ENCODE measurements at places on chromosomes 5 and 9. TPM values are rescaled to one million over a fixed set of nuclear protein-coding genes. Genes with fewer than 3 reads are reported as not detected.
A peak's percentile ranks its signal among the peaks of the same experiment; 100 is the strongest.

GRCh38 chr5:166523206-166523605 is 1768.2 kb upstream of the WWC1 start:
- DNase-seq = no peak
- no peak overlapping the region for H3K27ac ChIP-seq
- no peaks in the 10 kb centered on the region for H3K4me1 ChIP-seq
- H3K36me3 ChIP-seq = no peaks in the 10 kb centered on the region

DNA sequence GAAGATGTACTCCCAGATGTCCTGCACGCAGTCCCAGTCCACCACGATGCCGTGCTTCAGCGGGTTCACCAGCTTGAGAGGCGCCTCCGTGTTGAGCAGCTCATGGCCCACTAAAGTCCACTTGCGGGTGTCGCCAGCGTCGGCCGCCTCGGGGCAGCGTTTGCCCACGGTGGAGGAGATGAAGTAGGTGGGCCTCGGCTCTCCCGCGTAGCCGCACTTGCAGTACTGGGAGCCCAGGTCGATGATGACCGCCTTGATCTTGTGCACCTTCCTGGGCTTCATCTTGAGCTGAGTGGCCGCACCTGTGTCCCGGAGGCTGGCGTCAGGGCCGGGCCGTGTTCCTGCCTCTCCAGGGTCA is 278 bp downstream of the ACTL7B start:
- H3K36me3 ChIP-seq = no peaks in the 10 kb centered on the region
- no peak overlapping the region for H3K27ac ChIP-seq
- no peak overlapping the region for H3K4me3 ChIP-seq
- H3K27me3 ChIP-seq = no peaks in the 10 kb centered on the region

DNA sequence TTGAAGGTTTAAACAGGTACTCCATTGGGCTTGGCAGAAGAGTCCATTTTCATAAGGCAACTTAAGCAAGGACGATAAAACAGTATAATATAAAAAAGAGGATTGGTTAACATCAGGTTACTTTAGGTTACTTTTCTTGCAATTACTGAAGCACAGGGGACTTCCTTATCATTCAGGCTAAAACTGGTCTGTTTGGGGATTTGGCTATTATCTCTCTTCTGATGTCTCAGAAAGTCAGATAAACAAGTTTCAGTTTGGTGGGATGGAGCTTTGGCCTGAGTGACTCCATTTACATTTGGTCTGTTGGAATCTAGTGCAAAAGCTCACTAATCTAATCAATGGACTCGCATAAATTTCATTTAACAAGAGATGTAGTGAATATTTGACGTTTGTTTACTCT is 8.0 kb downstream of the GAPT start:
- no peaks in the 10 kb centered on the region for H3K4me1 ChIP-seq
- H3K27me3 ChIP-seq = no peaks in the 10 kb centered on the region
- no peak overlapping the region for H3K27ac ChIP-seq

DNA sequence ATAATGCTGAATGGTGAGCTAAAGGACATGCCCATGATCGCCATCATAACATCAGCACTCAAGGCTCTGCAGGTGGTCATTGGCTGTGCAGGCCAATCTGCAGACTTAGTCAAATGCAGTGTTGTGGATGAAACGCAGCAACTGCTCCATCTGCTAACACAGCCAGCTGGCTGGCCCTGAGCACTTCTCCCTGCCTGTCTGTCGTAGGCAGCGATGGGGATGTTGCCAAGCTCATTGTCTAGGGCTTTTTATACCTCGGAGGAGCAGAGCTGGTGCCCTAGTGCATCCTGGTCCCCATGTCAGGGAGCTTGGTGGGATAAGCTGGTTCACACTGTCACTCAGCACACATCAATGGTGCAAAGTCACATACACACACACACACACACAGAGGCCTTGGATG is 189.4 kb downstream of the TENT4A start:
- H3K4me1 ChIP-seq = no peaks in the 10 kb centered on the region
- no peak overlapping the region for H3K27ac ChIP-seq
- H3K36me3 ChIP-seq = no peaks in the 10 kb centered on the region
- H3K4me3 ChIP-seq = no peak overlapping the region

- DNase-seq = no peak
- no peaks in the 10 kb centered on the region for H3K27me3 ChIP-seq
- H3K4me3 ChIP-seq = no peak overlapping the region
- no peak overlapping the region for H3K27ac ChIP-seq
- H3K36me3 ChIP-seq = no peaks in the 10 kb centered on the region
Measured at GRCh38 chr9:75039801-75040200, 11.7 kb upstream of the CARNMT1 start.

GRCh38 chr5:76290321-76290757 is 112.7 kb upstream of the IQGAP2 start:
- H3K27ac ChIP-seq = no peak overlapping the region
- no peak for DNase-seq
- H3K36me3 ChIP-seq = no peaks in the 10 kb centered on the region
- H3K4me1 ChIP-seq = no peaks in the 10 kb centered on the region

DNA sequence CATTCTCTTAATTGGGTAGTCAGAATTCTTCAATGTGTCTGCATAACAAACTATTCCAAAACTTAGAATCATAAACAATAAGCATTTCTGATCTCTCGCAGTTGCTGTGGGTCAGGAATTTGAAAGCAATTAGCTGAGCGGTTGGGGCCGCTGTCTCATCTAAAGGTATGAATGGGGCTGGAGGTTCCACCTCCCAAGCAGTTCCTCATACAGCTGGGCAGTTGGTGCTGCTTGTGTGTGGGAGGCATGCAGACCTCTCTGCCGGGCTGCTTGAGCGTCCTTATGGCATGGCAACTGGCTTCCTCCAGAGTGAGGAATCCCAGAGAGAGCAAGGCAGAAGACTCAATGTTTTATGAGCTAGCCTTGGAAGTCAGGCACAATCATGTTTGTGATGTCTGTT is 30.2 kb upstream of the SEMA4D start:
- no peak for DNase-seq
- no peaks in the 10 kb centered on the region for H3K36me3 ChIP-seq
- no peak overlapping the region for H3K4me3 ChIP-seq
- H3K27me3 ChIP-seq = no peaks in the 10 kb centered on the region
- no peak overlapping the region for H3K27ac ChIP-seq

- H3K36me3 ChIP-seq = no peaks in the 10 kb centered on the region
- no peak overlapping the region for H3K4me3 ChIP-seq
- H3K4me1 ChIP-seq = no peaks in the 10 kb centered on the region
- H3K27me3 ChIP-seq = no peaks in the 10 kb centered on the region
Measured at GRCh38 chr9:82115331-82115730, 126.8 kb downstream of the SPATA31D1 start.

GRCh38 chr5:118679264-118679940 is 308.9 kb downstream of the DTWD2 start:
- H3K4me1 ChIP-seq = no peaks in the 10 kb centered on the region
- no peak overlapping the region for H3K27ac ChIP-seq
- H3K27me3 ChIP-seq = no peaks in the 10 kb centered on the region
- H3K4me3 ChIP-seq = no peak overlapping the region
- H3K36me3 ChIP-seq = no peaks in the 10 kb centered on the region

DNA sequence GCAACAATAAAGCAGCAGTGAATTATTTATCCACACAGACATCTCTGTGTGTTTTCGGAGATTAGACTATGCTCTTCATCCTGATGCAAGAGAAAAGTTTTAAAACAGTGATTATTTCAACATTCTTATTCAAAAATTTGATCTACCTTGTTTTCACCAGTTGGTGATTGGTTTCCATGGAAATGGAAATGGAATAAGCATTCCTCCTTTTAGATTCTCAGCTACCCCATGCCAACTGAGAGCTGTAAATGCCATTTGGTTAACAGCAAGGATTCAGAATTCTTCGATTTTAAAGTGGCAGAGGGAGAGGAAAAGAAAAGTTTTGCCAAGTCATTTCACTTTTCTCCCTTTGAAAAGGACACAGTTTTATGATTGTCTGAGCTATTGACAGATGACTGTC is 154.7 kb downstream of the PCSK5 start:
- no peaks in the 10 kb centered on the region for H3K36me3 ChIP-seq
- peak overlapping the region; percentile 6 for H3K27ac ChIP-seq
- DNase-seq = no peak

DNA sequence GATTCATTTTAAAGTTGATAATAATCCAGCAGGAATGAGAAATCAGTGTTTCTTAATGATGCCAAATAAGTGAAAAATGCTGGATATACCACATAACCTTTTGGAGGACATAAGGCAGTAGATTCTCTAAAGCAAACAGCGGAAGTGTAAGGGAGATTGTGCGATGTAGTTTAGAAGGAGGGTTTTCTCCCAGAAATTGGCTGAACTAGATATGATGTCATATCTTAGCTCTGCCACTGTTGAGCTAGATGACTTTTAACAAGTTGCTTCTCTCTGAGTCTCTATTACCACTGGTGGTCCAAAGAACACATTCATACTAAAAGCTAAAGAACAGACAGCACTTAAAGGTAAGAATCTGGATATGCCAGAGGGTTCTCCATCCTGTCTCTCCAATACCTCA is 107.0 kb downstream of the NR6A1 start:
- no peak overlapping the region for H3K27ac ChIP-seq
- H3K4me3 ChIP-seq = no peak overlapping the region
- H3K27me3 ChIP-seq = no peaks in the 10 kb centered on the region
- H3K36me3 ChIP-seq = no peaks in the 10 kb centered on the region
- no peak for DNase-seq

GRCh38 chr5:54517174-54517511 is 416 bp upstream of the SNX18 start:
- peak overlapping the region; percentile 17 for H3K4me3 ChIP-seq
- no peaks in the 10 kb centered on the region for H3K27me3 ChIP-seq
- H3K27ac ChIP-seq = no peak overlapping the region
- H3K4me1 ChIP-seq = no peaks in the 10 kb centered on the region
- no peaks in the 10 kb centered on the region for H3K36me3 ChIP-seq
- no peak for DNase-seq

GRCh38 chr5:73858054-73858453 is 232.1 kb downstream of the ARHGEF28 start:
- H3K36me3 ChIP-seq = no peaks in the 10 kb centered on the region
- H3K4me3 ChIP-seq = no peak overlapping the region
- H3K27me3 ChIP-seq = no peaks in the 10 kb centered on the region
- H3K27ac ChIP-seq = no peak overlapping the region
- DNase-seq = no peak

- peak overlapping the region; percentile 97 for H3K27ac ChIP-seq
- H3K27me3 ChIP-seq = no peaks in the 10 kb centered on the region
- no peak for DNase-seq
- H3K4me1 ChIP-seq = peaks cover 7% of the 10 kb centered on the region
Measured at GRCh38 chr5:134846641-134846960, 833 bp downstream of the C5orf24 start.

DNA sequence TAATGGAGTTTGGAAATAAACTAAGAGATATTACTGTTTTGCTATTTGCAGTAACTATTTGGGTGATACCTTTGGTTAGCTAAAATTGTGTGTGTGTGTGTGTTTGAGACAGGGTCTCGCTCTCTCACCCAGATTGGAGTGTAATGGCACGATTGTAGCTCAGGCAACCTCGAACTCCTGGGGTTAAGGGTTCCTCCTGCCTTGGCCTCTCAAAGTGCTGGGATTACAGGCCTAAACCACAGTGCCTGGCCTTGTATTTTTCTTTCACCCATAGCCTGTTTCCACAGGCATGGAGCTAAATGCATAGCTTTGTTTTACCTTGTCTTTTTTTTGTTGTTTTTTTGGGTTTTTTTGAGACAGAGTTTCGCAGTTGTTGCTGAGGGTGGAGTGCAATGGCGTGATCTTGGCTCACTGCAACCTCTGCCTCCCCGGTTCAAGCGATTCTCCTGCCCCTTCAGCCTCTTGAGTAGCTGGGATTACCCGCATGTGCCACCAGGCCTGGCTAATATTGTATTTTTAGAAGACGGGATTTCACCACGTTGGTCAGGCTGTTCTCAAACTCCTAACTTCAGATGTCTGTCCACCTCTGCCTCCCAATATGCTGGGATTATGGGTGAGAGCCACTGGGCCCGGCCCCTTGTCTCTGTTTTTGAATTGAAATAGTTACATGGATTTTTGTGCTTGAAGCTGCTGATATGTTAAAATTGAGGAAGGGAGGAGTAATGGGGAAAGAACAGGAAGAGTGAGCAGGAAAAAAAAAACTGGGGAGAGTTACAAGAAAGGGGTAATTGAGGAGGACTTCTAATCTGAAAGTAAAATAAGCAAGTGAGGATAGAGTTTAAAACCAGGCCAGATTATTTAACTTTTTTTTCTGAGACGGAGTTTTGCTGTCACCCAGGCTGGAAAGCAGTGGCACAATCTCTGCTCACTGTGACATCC is 5.7 kb downstream of the GPBP1 start:
- H3K27ac ChIP-seq = peak overlapping the region; percentile 21
- peak overlapping the region; percentile 6 for H3K4me3 ChIP-seq
- H3K4me1 ChIP-seq = peaks cover 4% of the 10 kb centered on the region
- H3K27me3 ChIP-seq = no peaks in the 10 kb centered on the region
- no peaks in the 10 kb centered on the region for H3K36me3 ChIP-seq
- DNase-seq = no peak

DNA sequence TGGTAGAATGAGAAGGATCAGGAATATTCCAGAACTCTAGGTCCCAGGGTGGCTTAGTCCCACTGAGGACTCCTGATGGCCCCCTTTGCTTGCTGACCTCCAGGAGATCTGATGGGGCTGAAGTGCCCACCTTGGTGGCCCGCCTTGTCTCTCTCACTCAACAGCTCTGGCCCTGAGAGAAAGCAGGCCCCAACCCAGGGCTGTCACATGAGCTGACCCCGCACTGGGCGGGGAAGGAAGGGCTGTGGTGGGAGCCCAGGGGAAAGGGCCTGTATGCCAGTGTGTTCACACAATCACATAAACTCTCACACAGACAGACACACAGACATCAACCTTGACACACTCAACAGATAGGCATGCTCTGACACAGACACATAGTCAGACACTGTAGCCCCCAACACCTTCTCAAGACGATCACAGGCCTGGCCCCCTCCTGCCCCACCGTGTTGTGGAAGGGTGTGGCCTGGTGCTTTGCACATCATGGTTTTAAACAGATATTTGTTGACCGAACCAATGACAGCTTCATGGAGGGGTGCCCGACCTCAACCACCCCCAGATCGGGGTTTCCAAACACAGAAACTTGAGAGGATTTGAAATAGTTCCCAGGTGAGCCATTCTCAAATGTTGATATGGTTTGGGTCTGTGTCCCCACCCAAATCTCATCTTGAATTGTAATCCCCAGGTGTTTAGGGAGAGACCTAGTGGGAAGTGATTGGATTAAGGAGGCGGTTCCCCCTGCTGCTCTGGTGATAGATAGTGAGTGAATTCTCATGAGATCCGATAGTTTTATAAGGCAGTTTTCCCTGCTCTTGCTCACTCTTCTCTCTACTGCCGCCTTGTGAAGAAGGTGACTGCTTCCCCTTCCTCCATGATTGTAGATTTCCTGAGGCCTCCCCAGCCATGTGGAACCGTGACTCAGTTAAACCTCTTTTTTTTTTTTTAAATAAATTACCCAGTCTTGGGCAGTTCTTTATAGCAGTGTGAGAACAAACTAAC is 48.5 kb upstream of the HAND1 start:
- no peaks in the 10 kb centered on the region for H3K36me3 ChIP-seq
- no peak overlapping the region for H3K27ac ChIP-seq
- H3K4me1 ChIP-seq = no peaks in the 10 kb centered on the region
- no peaks in the 10 kb centered on the region for H3K27me3 ChIP-seq

IFNA2 gene
- not detected for total RNA-seq

DMGDH gene
- 0.30 TPM for total RNA-seq

GZMA gene
- 2.0 TPM for total RNA-seq

SLC36A3 gene
- total RNA-seq = not detected

TIMD4 gene
- 0.42 TPM for total RNA-seq

KCNT1 gene
- total RNA-seq = 0.08 TPM

NR6A1 gene
- 4.8 TPM for total RNA-seq

ANKRD18A gene
- 9.9 TPM for total RNA-seq

Measured in colonic mucosa (tissue), 4 donors.